ENCODE measurements at places on chromosomes 4 and X.

GRCh38 chr4:30616942-30617646 is 103.1 kb upstream of the PCDH7 start:
- no peak for DNase-seq

DNA sequence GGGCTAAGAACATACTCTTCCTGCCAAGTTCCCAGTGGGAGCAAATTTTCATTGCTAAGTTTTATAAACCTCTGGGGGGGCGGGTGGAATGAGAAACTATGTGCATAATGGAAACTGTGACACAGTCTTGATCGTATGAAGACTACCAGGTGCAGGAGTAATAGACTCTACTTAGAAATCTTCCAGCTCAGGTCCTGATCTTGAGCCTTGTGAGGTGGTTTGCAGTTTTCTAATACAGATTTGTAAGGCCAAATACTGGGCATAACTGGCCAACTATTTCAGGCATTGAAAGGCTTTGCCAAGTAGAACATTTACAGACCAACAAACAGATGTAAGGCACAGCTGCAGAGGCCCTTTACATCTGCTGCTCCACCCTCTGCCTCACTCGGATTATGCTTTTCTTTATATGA is 89.7 kb upstream of the CBR4 start:
- no peak for DNase-seq

GRCh38 chr4:150047546-150047945 is 30.7 kb upstream of the DCLK2 start:
- DNase-seq, result no peak

DNA sequence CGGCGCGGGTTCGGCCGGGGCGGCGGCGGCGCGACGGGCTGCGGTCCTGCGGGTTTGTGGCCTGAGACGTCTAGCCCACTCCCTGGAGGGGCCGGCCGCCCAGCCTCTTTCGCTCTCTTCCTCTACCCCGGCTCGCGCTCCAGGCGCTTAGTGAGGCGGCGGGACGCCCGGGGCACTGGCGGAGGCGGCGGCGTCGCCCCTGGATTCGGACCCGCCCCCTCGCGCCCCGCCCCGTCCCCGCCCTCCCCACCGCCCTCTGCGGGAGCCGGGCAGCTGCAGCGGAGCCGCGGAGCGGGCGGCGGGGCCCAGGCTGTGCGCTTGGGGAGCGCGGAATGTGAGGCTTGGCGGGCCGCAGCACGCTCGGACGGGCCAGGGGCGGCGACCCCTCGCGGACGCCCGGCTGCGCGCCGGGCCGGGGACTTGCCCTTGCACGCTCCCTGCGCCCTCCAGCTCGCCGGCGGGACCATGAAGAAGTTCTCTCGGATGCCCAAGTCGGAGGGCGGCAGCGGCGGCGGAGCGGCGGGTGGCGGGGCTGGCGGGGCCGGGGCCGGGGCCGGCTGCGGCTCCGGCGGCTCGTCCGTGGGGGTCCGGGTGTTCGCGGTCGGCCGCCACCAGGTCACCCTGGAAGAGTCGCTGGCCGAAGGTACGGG is at the start of gene BMP2K:
TSS of gene BMP2K (plus strand) at position 272 of the 650 bp plus-strand sequence. CDS start at position 466, 194 bp downstream.
- DNase-seq, result peak; percentile 76

- DNase-seq, result no peak
Observed at GRCh38 chr4:2393353-2394270, 24.8 kb downstream of the ZFYVE28 start.

DNA sequence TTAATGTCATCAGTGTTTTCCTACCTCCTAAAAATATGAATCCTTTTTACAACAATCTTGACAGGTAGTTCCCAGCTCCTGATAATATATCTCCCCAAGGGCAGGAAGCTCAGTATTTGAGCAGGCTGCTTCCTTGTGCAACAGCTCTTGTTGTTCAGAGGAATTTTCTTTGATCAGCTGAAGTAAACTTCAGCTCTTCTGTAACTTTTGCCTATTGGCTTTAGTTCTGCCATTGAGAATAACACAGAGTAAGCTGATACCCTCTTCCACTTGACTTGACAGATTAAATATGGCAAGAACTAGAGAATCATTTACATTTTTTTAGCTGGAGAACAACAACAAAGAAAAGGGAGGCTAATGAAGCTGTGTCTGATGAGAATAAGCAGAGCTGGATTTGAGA is 75.2 kb downstream of the LUZP4 start:
- no peak for DNase-seq

DNA sequence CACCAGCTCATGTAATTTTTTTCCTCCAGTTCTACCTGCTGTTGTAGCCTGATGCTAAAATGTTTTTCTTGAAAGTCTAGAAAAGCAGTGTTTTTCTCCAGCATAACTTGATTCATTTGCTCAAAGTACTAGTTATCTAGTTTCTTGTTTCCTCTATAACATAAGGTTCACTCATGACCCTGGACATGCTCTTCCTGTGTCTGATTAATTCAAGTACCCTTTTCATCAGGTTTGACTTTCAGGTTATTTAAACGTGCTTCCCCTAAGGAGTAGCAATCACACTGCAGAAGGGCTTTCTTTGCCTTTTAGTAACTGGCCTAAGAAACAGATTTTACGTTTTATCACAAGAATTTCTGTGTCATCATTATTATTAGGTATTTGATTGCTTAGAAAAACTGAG is 66.8 kb upstream of the EGFL6 start:
- no peak for DNase-seq

DNA sequence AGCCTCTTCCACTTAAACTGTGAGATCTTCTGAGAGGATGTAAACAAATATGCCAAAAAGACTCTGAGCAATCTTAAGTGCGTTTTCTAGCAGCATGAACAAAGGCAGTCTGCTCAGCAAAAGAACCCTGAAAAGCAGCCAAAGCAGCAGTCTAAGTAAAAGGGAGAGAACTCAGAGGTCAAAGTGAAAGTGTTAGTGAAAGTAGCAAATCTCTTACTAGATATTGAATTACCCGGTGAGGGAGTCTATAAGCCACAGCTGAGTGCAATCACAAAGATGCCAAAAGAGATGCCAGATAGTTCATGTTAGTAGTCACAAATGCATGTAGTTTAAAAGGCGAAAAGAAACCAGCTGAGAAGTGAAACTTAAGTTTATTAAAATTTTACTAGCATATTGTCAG is 7.9 kb upstream of the GNRHR start:
- DNase-seq, result no peak

- no peak for DNase-seq
Observed at GRCh38 chrX:38189431-38190250, 31.0 kb downstream of the SRPX start.

DNA sequence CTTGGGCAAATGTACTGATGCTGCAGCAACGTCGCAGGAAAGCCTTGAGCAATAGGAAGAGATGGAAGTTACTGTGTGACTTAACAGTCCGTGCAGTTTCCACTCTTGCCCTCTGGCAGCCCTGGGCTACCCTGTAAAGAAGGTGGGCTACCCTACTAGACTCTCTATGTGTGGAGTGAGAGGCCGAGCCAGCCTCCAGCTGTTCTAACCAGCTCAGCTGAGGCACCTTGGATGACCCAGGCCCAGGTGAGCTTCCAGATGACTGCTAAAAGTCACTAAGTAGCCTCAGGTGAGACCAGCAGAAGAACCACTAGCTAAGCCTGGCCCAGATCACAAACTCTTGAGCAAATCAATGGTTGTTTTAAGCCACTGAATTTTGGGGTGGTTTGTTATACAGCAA is 34.9 kb upstream of the PPP2R2C start:
- DNase-seq, result no peak

GRCh38 chr4:157099506-157099905 is 23.6 kb downstream of the GLRB start:
- no peak for DNase-seq

- no peak for DNase-seq
Observed at GRCh38 chr4:124768596-124769365, 56.2 kb upstream of the ANKRD50 start.

GRCh38 chr4:16023776-16024408 is 59.9 kb downstream of the PROM1 start:
- DNase-seq, result no peak

DNA sequence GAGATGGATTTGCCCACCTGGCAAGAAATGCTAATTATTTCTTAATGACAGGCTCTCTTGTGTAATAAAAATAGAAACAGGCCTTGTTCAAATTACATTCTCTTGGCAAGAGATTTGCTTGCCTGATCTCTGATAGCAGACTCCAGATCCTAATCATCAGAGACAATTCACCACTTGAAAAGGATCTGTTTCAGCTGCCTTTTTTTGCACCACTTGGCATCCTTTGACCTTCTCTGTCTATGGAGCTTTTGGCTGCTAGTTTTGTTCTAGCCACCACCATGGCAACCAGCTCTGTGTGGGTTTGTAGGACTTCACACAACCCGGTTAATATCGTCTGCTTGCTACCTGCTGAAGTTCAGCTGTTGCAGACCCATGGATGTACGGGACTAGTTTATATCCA is 241.1 kb upstream of the TLL1 start:
- DNase-seq, result no peak

DNA sequence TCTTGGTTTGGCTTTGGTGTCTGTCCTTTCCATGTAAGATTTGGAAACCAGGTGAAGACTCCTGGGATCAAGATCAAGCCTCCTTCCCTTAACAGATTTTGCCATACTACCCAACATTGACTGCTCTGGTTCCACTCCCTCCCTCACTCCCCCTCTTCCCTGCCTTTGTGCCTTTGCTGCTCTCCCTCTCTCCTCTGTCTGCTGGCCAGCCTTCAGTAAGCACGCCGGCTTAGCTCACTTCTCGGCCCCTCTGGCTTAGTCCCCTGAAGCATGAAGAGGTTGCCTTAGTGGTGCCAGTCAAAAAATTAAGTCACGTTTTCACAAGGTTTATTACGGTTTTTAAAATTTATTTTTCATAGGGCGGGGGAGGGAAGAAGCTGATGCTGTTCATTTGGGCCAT is 6.0 kb downstream of the GRIA3 start:
- DNase-seq, result no peak

DNA sequence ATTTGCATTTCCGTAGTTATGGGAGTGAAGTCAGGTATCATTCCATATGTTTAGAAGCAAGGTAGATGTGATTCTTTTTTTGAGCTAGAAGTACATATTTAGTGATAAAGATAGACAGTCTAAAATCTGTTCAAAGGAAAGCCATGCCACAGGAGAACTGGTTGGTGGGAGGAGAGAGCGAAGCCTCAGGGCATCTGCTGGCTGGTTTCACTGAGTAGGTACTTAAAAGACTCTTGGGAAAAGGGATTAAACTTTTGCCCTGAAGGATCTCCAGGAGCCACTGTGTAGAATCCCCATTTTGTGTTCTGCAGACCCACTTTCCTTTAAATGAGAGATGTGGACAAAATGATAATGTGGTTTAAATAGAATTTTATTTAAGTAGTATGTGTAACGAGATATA is 89.6 kb downstream of the SHROOM2 start:
- no peak for DNase-seq

DNA sequence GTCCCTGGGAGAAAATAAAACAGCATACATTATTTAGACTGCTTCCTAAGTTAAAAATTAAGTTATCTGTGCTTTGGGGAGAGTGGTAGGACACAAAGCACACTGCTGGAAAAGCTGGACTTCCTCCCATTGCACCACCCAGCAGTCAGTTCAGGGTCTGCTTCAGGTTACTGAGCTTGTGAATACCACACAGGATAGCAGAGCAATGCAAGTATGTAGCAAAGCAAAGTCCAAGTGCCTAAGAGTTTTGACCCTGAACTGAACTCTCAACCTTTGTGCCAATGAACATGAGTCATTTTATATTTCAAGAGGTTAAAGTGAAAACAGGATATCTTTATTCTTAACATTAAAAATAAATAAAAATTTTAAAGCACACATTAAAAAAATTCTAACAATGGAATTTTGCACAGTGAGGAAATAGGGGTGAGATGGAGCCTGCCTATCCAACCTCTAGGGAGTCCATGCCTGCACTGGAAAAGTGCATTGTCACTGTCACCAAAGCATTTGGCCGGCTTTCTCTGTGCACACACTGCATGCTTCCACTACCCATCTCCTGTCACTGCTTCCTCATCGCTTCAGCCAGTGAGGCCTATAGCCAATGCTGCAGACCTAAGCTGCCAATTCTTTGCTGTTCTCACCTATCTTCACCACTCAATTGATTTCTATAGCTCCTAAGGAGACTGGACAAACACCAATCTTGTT is 50.9 kb downstream of the ABCG2 start:
- no peak for DNase-seq

DNA sequence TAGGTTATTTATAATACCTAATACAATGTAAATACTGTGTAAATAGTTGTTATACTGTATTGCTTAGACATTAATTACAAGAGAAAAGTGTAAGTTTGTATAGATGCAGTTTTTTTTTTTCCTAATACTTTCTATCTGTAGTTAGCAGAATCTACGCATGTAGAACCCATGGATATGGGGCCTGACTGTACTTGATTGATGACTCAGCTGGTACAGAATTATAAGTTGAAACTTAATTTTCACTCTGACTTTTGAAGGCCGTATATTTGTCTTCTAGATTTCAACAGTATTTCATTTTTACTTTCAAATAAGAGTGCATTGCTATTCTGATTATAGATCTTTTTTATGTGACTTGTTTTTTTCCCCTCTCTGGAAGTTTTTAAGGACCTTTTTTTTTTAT is 30.8 kb upstream of the NDUFC1 start:
- no peak for DNase-seq

DNA sequence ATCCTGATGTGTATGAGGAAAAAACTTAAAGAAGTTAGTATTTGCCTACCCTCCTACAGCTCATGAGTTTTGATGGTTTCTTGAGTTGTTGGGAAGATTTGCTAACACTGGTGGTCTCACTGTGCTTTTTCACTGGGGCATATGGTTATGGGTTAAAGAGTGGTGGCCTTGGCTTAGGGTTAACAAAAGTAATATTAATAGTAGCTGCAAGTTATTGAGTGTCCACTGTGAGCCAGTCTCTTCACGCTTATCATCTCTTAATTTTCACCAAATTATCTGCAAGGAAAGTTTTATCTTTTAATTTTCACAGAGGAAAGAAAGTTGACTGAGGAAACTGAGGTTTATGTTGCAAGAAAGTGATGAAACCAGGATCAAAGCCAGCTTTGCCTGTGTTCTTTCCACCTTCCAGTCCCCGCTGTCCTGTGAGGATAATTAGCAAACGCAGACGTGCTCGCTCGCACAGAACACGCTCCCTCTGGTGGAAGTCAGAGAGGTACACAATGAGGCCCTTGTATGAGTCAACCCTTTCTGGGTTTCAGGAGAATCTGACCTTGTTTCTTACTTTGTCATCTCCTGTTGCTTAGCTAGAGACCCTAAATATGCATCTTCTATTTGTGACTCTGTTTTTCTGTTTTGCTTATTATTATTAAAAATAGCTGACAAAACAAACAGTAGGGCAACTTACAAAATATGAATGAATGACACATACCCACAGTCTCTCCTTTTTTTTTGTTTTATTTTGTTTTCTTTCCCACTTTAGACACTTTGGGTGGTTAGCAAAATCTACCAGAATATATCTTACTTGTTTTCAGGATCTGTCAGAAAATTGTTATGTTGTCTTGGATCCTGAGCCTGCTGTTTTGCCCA is 94.3 kb downstream of the DDIT4L start:
- DNase-seq, result no peak

DNA sequence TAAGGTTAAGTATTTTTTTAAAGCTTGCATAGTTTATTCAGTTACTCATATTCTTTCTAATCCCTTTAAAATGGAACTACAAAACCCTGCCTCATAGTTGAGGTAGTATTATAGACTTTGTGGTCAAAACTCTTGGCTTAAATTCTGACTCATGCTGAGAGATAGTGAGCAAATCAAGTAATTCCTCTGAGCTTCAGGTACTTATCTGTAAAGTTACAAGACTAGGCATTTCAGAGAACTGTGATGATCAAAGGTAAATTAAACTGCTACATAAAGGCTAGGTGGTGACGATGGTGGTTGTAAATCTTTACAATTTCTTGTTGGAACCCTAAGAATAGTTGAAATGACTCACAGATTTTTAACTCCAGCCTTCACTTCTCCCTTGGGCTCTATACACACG is 3.2 kb upstream of the CLOCK start:
- no peak for DNase-seq
